CD4-positive, alpha-beta T cell treated with Interleukin-12 subunit alpha and Interleukin-12 subunit beta, for 1 hour (primary cell): ENCODE measurements at places on chromosomes 13 and 19.
A peak's percentile ranks its signal among the peaks of the same experiment; 100 is the strongest.

DNA sequence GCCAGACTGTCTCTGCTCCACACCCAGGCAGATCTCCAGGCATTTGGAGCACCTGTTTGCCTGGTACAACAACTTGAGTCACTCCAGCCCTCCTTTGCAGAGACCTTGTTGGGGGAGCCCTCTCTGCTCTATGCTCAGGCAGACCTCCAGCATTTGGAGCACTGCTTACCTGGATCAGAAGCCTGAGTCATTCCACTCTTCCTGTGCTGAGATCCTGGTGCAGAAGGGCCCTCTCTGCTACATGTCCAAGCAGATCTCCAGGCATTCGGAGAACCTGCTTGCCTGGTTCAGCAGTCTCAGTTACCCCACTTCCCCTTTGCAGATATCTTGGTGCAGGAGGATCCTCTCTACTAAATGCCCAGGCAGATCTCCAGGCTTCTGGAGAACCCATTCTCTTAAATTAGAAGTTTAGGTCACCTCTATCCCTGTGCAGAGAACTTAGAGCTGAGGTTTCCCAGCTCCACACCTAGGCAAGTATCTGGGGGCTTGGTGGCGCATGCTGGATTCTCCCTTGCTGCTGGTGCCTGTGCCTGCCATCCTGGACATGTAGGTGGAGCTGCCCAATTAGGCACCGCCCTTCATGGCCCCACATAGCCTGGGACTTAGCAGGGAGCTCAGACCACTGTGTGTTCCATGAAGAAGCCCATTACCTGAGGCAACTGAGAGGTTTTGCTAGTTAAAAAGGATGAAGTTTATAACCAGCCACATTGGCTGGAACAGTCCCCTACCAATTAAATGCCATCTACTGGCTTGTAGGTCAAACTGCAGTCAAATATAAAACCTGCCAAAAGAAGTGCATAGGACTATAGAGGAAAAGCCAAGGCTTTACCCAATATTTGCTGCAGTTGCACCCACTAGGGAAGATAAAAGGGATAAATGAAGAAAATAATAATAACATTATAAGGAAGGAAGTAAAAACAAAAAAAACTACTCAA, 97.6 kb upstream of the SLITRK6 start:
- no peak for DNase-seq

- DNase-seq, result no peak
Observed at GRCh38 chr13:110121422-110122083, 185.4 kb downstream of the COL4A1 start.

- DNase-seq, result no peak
Observed at GRCh38 chr13:26820871-26821270, 60.3 kb upstream of the GPR12 start.

- DNase-seq, result peak; percentile 11
Observed at GRCh38 chr19:33000510-33000909, 28.5 kb downstream of the FAAP24 start.

GRCh38 chr13:28097503-28097902, 2.9 kb downstream of the FLT3 start:
- no peak for DNase-seq

GRCh38 chr13:111049791-111050538, 65.1 kb upstream of the ARHGEF7 start:
- no peak for DNase-seq

- DNase-seq, result no peak
Observed at GRCh38 chr13:72890546-72890945, 108.6 kb downstream of the PIBF1 start.

DNA sequence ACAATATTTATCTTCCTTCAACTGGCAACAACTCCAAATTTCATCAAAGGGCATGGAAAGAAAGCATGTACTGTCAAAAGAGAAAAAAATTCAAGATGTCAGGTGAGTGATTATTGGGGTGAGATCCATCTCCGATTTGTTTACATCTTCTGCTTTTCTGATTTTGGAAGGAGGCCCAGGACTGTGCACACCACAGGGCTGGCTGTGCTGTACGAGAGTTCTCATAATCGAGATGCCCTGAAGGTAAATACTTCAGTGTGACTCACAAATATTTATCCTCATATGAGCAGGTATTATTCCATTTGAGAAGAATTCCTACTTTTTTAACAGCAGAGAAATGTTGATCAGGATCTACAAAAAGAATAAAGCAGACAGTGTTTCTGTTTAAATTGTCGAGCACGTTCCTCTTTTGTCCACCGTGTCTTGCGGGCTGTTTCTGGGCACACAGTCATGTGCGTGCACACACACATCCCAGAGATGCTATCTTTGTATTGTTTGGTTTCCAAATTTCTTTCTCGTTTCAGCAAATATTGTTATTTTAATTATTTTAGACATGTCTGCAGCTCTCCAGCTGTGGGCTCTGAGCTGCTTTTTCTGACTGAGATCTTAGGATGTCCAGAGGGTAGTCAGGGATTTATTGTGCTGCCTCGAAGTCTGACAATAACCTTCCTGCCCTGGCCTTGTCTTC, 103.8 kb downstream of the KL start:
- DNase-seq, result no peak

GRCh38 chr19:855566-856120, 3.5 kb downstream of the ELANE start:
- DNase-seq, result no peak

DNA sequence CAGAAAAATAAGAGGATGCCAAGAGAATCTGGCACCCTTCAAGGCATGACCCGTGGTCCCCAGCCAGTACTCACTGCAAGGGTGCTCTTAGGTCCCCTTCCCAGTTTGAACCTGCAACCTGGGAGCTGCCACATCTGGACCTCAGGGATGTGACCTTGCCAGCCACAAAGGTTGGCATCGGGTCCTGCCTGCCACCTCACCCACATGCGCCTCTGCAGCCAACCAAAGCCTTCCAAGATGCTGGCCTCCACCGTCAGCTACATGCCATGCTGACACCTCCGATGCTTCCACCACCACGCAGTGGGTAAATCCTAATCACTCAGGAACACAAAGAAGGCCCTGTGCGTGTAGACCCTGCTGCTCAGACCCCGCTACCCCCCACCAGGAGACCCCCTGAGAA, 35.1 kb downstream of the ELL start:
- DNase-seq, result no peak

- no peak for DNase-seq
Observed at GRCh38 chr19:30214651-30215051, 157.5 kb upstream of the ZNF536 start.

GRCh38 chr13:40546047-40546446, 120.4 kb downstream of the FOXO1 start:
- no peak for DNase-seq

GRCh38 chr13:108987517-108987916, 358.1 kb downstream of the MYO16 start:
- no peak for DNase-seq

DNA sequence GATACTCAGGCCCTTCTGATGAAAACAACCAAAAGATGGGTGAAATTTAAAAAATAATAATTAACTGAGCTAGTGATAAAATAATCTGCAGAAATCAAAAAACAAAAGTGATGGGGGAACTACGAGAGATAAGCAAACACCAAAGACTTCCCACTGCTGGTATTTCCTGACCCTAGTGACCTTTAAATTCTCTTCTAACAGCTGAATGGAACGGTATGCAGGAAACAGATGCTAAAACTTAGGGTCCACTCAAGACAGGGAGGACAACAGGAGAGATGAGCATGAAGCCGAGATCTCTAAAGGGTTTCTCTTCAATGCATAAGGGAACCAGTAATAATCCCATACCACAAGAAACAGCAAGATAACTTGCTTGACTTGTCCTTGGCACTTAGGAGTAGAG, 50.8 kb downstream of the USP12 start:
- DNase-seq, result no peak

DNA sequence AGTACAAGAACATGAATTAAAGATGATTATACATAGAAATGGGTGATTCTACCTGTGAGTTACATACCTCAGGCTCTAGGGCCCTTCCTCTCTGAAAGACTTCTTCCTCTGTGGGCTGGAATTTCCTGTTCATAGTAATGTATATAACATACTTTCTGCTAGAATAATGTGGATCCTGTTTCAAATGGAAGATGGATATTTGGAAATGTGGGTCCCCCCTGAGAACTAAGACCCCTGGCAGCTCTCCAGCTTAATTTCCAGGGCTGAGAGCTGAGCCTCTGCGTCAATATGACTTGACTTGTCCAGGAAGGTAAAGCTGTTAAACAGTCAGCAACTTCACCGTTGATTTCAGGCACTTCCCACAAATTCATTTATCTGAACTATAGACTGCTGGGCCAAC, 296.3 kb downstream of the NALCN start:
- no peak for DNase-seq

DNA sequence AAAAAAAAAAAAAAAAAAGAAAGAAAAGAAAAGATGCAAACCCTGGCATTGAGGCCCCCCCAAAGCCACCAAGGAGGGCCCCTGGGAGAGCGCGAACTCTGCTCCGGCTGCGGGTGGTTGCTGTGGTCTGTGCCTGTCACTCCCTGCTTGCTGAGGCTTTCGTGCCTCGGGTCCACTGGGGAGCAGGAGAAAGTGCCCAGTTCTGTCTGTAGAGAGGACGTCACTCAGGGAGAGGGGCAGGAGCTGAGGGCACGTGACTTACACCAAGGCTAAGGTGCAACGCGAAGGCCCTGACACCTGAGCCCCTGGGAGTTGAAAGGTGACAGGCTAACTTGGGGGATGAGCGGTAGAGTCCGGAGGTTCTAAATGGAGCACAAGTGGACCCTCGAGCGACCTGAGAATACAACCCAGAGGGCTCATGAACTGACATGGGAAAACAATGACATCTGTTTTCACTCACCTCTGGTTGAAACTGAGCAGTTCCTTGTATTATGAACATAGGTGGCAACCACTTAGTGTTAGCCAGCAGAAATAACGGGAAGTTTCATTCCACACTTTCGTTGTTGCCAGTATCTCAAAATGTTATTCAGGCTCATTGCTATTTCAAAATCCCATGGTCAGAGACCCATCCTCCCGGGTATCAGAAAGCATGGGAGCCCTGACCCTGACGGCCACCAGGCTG, 69.2 kb upstream of the TM9SF2 start:
- DNase-seq, result no peak

GRCh38 chr19:12995596-12996405, 526 bp downstream of the NFIX start:
- DNase-seq, result peak; percentile 23

GRCh38 chr19:46784262-46785053, 3.9 kb downstream of the SLC1A5 start:
- peak; percentile 47 for DNase-seq

DNA sequence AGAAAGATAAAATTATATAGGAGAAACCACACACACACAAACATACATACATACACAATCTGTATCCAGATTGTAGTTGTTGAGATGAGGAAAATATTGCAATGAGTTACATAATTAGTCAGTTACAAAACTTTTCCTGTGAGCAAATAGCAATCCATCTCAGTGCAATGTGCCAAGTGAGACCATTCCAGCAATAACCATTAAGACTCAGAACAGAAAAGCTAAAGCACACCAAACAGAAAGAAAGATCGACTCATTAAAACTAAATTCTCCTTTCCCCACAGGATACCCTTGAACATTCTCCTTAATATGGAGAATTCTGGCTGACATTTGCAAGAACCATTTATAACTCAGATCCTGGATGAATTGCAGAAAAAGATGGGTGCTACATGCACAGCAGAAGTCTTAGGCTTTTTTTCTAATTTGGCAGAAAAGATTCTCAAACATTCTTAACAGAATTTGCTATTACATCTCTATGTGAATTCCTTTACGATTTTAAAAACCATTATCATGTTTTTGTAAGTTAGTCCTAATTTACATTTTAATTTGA, 1341.2 kb upstream of the SPRY2 start:
- DNase-seq, result no peak

DNA sequence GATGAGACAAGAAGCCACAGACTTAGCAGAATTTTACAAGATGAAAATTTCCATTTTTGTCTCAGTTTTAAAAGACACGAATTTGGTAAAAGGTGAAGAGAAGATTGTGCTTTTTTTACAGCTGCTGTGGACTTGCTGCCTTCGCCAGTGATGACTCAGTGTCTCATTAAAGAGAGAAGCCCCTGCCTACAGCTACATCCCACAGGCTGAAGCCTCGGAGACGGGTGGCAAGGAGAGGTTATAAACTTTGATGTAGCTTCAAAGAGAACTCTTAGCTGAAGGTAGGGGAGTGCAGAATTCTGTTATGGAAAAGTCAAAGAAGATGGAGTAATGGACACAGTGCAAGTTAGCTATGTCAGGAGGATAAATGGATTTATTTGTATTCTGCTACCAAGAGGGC, 683.4 kb upstream of the ARGLU1 start:
- no peak for DNase-seq

DNA sequence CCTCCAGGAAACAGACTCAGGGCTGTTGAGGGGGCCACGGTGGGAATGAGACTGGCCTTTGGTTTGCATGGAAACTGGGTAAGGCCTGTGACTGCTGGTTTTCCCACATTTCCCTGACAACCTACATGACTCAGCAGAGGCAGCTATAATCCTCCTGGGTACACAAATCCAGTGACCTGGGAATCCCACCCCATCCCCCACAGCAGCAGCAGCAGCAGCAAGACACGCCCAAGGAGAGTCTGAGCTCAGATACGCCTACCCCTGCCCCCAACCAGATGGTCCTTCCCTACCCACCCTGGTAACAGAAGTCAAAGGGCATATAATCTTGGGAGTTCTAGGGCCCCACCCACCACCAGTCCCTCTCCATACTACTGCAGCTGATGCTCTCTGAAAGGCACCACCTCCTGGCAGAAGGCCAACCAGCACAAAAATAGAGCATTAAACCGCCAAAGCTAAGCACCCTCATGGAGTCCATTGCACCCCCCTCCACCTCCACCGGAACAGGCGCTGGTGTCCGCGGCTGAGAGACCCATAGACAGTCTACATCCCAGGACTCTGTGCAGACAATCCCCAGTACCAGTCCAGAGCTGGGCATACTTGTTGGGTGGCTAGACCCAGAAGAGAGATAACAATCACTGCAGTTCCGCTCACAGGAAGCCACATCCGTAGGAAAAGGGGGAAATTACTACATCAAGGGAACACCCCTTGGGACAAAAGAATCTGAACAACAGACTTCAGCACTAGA, 237.2 kb upstream of the SPRY2 start:
- DNase-seq, result no peak

DNA sequence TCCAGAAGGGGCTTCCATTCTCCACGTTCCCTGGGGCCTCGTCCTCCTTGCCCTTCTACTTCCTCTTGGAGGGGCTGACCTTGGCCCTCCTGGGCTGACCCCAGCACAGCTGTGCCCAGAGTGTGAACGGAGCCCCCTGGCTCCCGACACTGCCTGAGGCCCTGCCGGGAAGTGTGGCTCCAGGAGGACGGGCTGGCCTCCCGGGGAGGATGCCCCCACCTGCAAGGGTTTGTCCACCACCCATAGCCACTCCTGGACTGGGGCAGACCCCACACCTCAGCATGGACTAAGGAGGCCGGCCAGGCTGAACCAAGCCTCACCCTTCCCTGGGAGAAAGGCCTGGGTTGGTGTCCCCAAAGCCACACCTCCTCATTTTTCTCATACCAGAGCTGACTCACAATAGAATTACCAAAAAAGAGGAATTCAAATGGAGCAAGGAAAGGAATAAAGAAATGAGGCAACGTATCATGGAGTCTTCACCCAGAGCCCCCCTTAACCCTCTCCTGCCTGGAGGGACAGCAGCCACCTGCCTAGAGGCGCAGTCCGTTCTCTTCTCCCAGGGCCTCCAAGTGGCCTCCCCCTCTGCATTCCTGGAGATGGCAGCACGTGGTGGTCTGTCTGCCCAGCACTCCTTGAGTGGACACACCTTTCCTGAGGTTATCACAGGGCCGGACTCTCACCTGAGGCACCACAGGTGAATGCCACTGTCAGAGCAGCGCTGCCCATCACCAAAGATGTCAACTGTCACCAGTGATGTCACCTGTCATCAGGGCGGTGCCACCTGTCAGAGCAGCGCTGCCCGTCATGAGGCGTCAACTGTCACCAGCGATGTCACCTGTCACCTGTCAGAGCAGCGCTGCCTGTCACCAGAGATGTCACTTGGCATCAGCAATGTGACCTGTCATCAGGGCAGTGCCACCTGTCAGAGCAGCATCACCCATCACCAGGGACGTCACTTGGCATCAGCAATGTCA, 3.1 kb upstream of the C13orf46 start:
- no peak for DNase-seq
